ENCODE measurements at places on chromosomes 5 and 9. TPM values are rescaled to one million over a fixed set of nuclear protein-coding genes. Genes with fewer than 3 reads are reported as not detected.

- no peak overlapping the region for H3K27ac ChIP-seq
- H3K4me3 ChIP-seq: no peak overlapping the region
- H3K27me3 ChIP-seq: no peaks in the 10 kb centered on the region
- no peaks in the 10 kb centered on the region for H3K36me3 ChIP-seq
- no peak for DNase-seq
Measured at GRCh38 chr5:174760721-174761120, 36.3 kb downstream of the MSX2 start.

GRCh38 chr5:143309661-143310431 lies 93.6 kb downstream of the NR3C1 start:
- DNase-seq: no peak
- H3K27ac ChIP-seq: no peak overlapping the region
- H3K27me3 ChIP-seq: no peaks in the 10 kb centered on the region
- peaks cover 63% of the 10 kb centered on the region for H3K36me3 ChIP-seq
- H3K4me3 ChIP-seq: no peak overlapping the region

GRCh38 chr5:11372191-11372590 lies 532.1 kb downstream of the CTNND2 start:
- H3K27ac ChIP-seq: no peak overlapping the region
- H3K4me3 ChIP-seq: no peak overlapping the region
- H3K36me3 ChIP-seq: no peaks in the 10 kb centered on the region
- no peak for DNase-seq
- H3K27me3 ChIP-seq: no peaks in the 10 kb centered on the region

GRCh38 chr5:112653638-112654205 lies 84.0 kb upstream of the APC start:
- no peak overlapping the region for H3K27ac ChIP-seq
- no peaks in the 10 kb centered on the region for H3K27me3 ChIP-seq
- no peak for DNase-seq

POLR3G gene
- 1.4 TPM for total RNA-seq

Data from natural killer cell (primary cell).